ENCODE measurements at places on chromosomes 5 and 9. TPM values are rescaled to one million over a fixed set of nuclear protein-coding genes. Genes with fewer than 3 reads are reported as not detected.

Gene ELAVL2
- 0.05 TPM for total RNA-seq

Gene ADAMTSL2
- not detected for total RNA-seq

Gene SUSD3
- 1.0 TPM for total RNA-seq

Gene NIM1K
- total RNA-seq: 0.30 TPM

Gene BTF3
- 1,119 TPM for total RNA-seq

Gene AJM1
- total RNA-seq: 4.3 TPM

Gene GPR151
- total RNA-seq: not detected

Gene NUDCD2
- total RNA-seq: 28.4 TPM

Gene HARS2
- total RNA-seq: 35.8 TPM

Gene PCDHB13
- 0.08 TPM for total RNA-seq

Gene MLANA
- total RNA-seq: not detected
